GM04504 (cell line): ENCODE measurements at places on chromosomes 16 and 17.

- no peak for DNase-seq
These were observed 9.9 kb downstream of the MLYCD start for GRCh38 chr16:83908798-83909197.

DNA sequence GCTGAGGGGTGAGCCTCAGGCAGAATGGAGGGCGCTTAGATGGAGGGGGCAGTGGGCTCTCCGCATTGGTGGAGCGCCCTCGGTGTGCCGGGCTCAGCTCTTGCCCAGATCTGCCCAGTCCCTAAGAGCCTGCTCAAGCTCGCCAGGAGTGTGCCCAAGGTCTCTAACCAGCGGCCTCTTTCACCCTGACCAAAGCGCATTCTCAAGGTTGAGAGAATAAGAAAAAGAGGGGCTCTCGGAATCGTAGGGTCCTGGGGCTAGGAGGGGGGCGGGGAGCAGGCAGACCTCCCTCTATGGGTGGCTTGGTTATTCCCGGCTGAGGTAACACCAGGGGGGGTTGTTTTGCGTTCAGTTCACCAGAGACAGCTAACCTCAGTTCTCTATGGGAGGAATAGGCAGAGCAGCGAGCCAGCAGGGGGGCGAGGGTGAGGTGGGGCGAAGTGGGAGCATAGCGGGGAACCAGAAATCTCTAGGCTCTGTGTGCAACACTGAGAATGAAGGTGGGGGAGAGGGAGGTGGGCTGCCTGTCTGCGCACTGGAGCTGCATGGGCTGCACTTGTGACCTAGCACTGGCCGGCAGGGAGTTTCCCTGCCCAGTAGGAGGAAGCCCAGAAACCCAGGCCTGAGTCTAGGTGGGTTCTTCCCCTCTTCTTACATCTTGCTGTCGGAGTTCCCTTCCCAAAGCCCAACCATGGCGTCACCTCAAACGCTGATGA is 3.0 kb downstream of the TMEM132E start:
- DNase-seq: no peak

GRCh38 chr17:68693466-68693865 is 92.3 kb upstream of the FAM20A start:
- no peak for DNase-seq

GRCh38 chr16:6209355-6209930 is 1111.8 kb upstream of the EEF2KMT start:
- DNase-seq: no peak

DNA sequence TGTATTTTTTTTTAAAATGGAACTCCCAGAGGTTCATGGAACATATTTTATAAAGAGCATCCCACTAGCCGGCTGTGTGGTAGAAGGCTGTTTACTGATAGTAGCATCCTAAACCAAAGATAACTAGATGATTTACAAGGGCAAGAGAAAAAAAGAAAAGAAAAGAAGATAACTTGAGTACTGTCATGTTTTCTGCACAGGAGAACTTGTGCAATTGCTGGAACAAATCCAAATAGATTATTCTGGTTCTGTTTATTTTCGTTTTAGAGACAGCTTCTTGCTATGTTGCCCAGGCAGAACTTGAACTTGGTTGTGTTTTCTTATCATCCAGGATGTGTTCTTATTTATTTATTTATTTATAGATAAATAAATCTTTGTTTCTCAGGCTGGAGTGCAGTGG is 20.9 kb upstream of the PPM1D start:
- DNase-seq: no peak

- no peak for DNase-seq
These were observed 333.0 kb upstream of the C16orf82 start for GRCh38 chr16:26733710-26734109.

- DNase-seq: no peak
These were observed 52.7 kb upstream of the ZNF629 start for GRCh38 chr16:30839523-30840227.

GRCh38 chr17:13996276-13996675 is 73.0 kb upstream of the COX10 start:
- DNase-seq: no peak
